ENCODE measurements at places on chromosomes 13 and 19.

- no peak for DNase-seq
Measured at GRCh38 chr13:37766502-37766901, 103.1 kb downstream of the TRPC4 start.

- no peak for DNase-seq
Measured at GRCh38 chr19:3556978-3557460, 367 bp downstream of the MFSD12 start.

DNA sequence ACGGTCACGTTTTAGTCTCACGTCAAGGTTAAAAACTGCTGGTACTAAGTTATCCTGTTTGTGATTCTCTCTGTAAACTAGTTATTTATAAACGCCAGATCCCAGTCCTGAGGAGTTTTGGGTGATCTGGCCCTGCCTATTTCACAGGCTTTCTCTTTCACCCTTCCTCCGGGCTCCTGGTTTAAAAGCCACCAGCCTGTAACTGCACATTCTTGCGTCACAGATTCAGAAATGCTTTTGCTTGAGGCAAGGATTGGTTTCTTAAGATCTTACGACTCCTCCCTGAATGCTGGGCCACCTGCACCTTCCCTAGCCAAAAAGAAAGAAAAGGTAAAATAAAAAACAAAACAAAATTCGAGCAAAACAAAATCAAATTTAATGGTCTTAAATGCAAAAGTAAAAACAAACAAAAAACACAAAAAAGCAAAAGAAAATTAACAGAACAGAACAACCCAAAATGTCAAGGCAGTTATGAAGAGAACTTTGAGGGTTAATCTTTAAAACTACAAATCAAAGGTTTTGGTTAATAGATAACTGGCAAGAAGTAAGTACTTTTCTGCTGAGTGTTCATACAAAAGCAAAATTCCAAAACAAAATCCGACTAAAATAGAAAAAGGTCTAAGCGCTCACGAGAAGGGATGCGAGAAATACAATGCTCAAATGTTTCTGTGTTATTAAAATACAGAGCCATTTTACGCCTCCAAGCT, 18.6 kb upstream of the TIMM44 start:
- DNase-seq: no peak

- DNase-seq: no peak
Measured at GRCh38 chr13:97226788-97227627, 4.9 kb downstream of the MBNL2 start.

- no peak for DNase-seq
Measured at GRCh38 chr13:28531845-28532387, 37.0 kb upstream of the FLT1 start.

GRCh38 chr13:31663880-31664585, 75.3 kb upstream of the RXFP2 start:
- DNase-seq: no peak

- DNase-seq: no peak
Measured at GRCh38 chr13:105735281-105735680, 800.2 kb downstream of the EFNB2 start.
